Suprapubic skin (tissue), 4 donors: ENCODE measurements at places on chromosomes 2 and 18. TPM values are rescaled to one million over a fixed set of nuclear protein-coding genes. Genes with fewer than 3 reads are reported as not detected.

The GPR55 gene
- not detected for total RNA-seq

The KIF5C gene
- total RNA-seq: 1.3 TPM

The ACMSD gene
- total RNA-seq: not detected

The PRSS56 gene
- total RNA-seq: not detected

The C2orf68 gene
- 20.2 TPM for total RNA-seq

The PER2 gene
- total RNA-seq: 105 TPM

The CD8B2 gene
- 0.55 TPM for total RNA-seq

The AQP12A gene
- total RNA-seq: not detected

The MYO1B gene
- total RNA-seq: 28.8 TPM

The SERPINB12 gene
- 14.8 TPM for total RNA-seq

The RIT2 gene
- total RNA-seq: not detected

The GRP gene
- not detected for total RNA-seq

The LPIN1 gene
- 53.5 TPM for total RNA-seq

DNA sequence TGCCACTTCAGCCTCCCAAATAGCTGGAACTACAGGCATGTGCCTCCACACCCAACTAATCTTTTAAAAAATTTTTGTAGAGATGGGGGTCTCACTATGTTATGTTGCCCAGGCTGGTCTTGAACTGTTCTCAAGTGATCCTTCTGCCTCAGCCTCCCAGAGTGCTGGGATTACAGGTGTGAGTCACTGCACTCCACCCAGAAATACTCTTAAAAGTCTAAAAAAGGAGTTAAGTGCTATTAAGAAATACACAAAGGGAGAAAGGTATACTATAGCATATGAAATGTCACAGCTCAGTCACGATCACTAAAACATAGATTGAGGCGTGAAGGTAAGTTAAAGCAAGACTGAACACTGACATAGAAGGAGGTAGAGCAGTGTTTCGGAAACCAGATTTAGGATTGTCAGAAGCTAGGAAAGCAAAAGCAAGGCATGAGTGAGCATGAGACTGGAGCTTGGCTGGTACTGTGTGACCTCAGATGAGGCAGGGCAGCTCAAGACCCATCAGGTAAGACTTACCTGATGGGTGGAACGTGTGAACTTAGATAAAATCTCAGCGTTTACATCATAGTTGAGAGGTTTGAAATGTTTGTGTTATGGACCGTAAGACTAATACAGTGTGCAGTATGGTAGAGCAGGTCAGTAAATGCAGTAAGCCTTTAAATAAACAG lies 9.2 kb downstream of the CCNYL1 start:
- no peaks in the 10 kb centered on the region for H3K27me3 ChIP-seq
- H3K36me3 ChIP-seq: no peaks in the 10 kb centered on the region
- no peak overlapping the region for H3K27ac ChIP-seq
- DNase-seq: no peak
- H3K4me3 ChIP-seq: no peak overlapping the region

DNA sequence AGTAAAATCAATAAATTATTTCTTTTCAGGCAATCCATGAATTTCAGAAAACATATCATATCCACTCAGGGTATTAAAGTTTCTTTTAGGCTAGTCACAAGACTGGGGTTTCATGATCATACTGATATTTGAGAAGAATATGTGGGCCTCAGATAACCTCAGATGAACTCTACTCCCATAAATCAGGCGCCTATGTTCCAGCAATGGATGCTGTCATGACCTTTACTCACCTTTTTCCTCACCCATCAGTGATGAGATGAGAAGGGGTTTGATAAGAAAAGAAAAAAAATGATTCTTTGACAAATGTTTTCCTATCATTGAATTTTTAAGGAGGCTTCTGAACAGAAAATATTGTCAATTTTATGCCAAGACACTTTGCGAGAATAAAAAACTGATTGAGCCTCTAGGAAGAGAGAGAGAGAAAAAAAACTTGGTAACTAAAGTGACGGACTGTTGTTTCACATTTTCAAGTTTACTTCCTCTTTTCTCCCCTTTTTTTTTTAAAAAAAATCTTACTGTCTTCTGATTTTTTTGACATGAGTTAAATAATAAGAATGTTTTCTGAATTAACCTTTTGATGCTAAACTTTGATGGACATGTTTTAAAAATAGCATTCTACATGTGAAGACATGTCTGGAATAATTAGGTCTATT lies 309.1 kb upstream of the MAP2 start:
- no peak for DNase-seq
- no peak overlapping the region for H3K4me3 ChIP-seq
- H3K4me1 ChIP-seq: no peaks in the 10 kb centered on the region
- no peaks in the 10 kb centered on the region for H3K27me3 ChIP-seq
- no peaks in the 10 kb centered on the region for H3K36me3 ChIP-seq

DNA sequence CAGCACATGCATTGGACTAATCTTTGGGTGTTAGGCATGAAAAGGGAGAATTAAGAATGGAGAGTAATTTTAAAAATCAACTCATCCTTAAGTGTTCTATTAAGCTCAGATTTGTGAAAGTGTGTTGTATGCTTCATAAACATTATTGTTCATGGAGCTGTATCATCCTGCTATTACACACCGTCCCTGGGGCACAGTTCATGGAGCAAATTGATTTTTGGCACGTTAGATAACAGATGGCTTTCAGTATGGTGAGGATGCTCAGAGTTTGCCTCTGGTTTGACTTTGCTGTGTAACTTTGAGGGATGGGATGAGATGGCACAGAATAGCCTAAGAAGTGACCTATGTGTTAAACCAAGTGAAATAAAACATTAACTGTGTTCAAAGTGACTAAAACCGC lies 97.1 kb downstream of the MGAT5 start:
- no peaks in the 10 kb centered on the region for H3K4me1 ChIP-seq
- no peak overlapping the region for H3K27ac ChIP-seq
- H3K27me3 ChIP-seq: no peaks in the 10 kb centered on the region
- peaks cover 6% of the 10 kb centered on the region for H3K36me3 ChIP-seq

- DNase-seq: no peak
- H3K4me3 ChIP-seq: no peak overlapping the region
- peak overlapping the region; percentile 8 for H3K27ac ChIP-seq
Observed at GRCh38 chr2:195037045-195037444, 620.0 kb upstream of the SLC39A10 start.

GRCh38 chr2:205585449-205586383 lies 96.6 kb upstream of the NRP2 start:
- H3K36me3 ChIP-seq: no peaks in the 10 kb centered on the region
- no peaks in the 10 kb centered on the region for H3K4me1 ChIP-seq
- H3K27me3 ChIP-seq: no peaks in the 10 kb centered on the region

DNA sequence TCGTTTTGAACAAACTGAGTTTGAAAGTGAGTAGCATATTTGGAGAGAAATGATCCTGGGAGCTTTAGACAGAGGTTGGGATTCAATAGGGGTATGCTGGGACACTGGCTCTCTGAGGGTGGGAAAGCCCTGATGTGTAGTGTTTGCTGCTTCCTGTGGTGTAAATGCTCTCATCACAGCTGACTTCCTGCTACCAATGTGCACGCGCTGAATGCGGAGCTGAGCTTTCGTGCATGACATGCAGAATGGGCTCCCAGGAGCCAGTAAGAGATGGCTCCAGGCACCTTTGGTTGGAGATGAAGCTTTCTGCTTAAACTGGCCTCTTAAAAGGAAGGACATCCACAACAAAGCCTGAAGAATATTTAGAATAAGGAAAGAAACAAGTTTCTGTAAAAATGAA lies 224.1 kb upstream of the CCDC150 start:
- H3K4me3 ChIP-seq: no peak overlapping the region
- no peaks in the 10 kb centered on the region for H3K4me1 ChIP-seq
- no peaks in the 10 kb centered on the region for H3K27me3 ChIP-seq

GRCh38 chr2:232008907-232009638 lies 47.6 kb downstream of the DIS3L2 start:
- peaks cover 12% of the 10 kb centered on the region for H3K4me1 ChIP-seq
- H3K27me3 ChIP-seq: no peaks in the 10 kb centered on the region
- no peak for DNase-seq
- H3K36me3 ChIP-seq: no peaks in the 10 kb centered on the region
- H3K27ac ChIP-seq: no peak overlapping the region

- no peaks in the 10 kb centered on the region for H3K27me3 ChIP-seq
- no peak overlapping the region for H3K27ac ChIP-seq
- peaks cover 3% of the 10 kb centered on the region for H3K4me1 ChIP-seq
- no peak for DNase-seq
Observed at GRCh38 chr18:24114924-24115549, 23.8 kb upstream of the CABYR start.

DNA sequence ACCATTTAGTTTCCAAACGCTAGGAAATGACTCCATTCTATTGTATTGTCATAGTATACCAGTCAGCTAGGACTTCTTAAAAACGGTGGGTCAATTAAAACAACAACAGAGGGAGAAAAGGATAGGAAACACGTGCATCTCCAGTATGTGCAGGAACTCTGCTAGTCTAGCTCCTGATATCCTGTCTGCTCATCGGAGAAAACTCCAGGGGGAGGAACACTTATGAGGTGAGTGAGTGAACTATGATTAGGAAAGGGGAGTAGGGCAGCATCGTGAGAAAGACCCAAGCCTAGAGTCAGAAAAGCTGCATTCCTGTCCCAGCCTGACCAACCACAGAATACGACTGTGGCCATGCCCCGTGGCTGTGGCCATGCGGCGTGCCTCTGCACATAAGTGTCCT lies 34.2 kb downstream of the DTNB start:
- no peak overlapping the region for H3K4me3 ChIP-seq
- no peak overlapping the region for H3K27ac ChIP-seq
- H3K4me1 ChIP-seq: no peaks in the 10 kb centered on the region
- no peaks in the 10 kb centered on the region for H3K36me3 ChIP-seq
- DNase-seq: no peak

GRCh38 chr18:49731860-49732311 lies 81.4 kb downstream of the ACAA2 start:
- H3K27me3 ChIP-seq: peaks cover 3% of the 10 kb centered on the region
- H3K36me3 ChIP-seq: no peaks in the 10 kb centered on the region
- no peak for DNase-seq
- peaks cover 4% of the 10 kb centered on the region for H3K4me1 ChIP-seq
- H3K4me3 ChIP-seq: no peak overlapping the region

- H3K36me3 ChIP-seq: no peaks in the 10 kb centered on the region
- no peaks in the 10 kb centered on the region for H3K4me1 ChIP-seq
- no peaks in the 10 kb centered on the region for H3K27me3 ChIP-seq
- no peak overlapping the region for H3K27ac ChIP-seq
Observed at GRCh38 chr2:2050446-2050845, 280.6 kb downstream of the MYT1L start.

DNA sequence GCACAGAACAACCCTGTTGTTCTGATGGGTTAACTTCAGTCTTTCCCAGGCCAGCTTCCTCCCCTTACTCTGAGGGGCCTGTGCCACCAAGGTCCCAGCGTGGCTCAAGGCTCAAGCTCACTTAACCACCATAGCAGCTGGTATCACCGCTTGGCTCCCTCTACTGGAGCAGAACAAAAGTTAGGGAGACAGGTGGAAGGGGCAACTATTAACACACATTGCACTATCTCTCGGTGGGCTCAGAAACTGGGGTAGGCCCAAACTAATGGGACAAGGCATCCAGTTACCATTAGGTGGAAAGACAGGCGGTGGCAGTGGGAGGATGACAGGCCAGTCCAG lies 88.7 kb upstream of the ATL2 start:
- H3K4me3 ChIP-seq: no peak overlapping the region
- DNase-seq: no peak
- no peak overlapping the region for H3K27ac ChIP-seq
- no peaks in the 10 kb centered on the region for H3K36me3 ChIP-seq
- peaks cover 27% of the 10 kb centered on the region for H3K4me1 ChIP-seq

- H3K27ac ChIP-seq: no peak overlapping the region
- no peak overlapping the region for H3K4me3 ChIP-seq
- H3K4me1 ChIP-seq: no peaks in the 10 kb centered on the region
- peaks cover 27% of the 10 kb centered on the region for H3K36me3 ChIP-seq
Observed at GRCh38 chr2:223970343-223971128, 13.3 kb downstream of the MRPL44 start.

GRCh38 chr2:36074008-36074407 lies 281.6 kb upstream of the CRIM1 start:
- H3K27ac ChIP-seq: no peak overlapping the region
- no peaks in the 10 kb centered on the region for H3K36me3 ChIP-seq
- H3K4me3 ChIP-seq: no peak overlapping the region
- H3K27me3 ChIP-seq: no peaks in the 10 kb centered on the region
- no peak for DNase-seq
- no peaks in the 10 kb centered on the region for H3K4me1 ChIP-seq

DNA sequence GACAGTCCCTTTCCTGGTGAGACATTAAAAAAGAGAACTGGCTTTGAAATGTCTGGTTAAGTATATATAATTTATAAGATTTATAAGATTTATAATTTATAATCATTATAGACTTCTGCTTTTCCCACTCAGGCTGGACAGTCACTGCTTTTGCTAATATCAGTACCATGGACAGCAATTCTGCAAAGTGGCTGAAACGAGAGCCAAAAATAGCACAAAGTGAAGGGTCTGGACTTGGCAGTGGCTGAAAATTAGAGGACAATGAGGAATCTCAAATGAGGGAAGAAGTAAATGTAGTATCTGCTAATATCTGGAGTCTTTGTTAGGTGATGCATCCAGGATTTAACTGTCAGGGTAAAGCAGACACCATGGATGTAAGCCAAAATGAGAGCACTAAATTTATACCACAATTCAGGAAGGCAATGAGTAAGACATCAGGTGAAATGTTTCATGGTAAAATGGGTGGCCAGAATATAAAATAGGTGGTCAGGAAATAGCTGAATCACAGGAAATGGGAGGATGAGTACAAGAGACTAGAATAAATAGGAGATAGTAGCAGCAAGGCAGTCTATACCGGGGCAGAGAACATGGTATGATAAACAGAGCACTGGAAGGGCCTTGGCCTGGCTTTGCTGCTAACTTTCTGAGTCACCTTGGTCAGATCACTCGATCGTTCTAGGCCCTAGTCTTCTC lies 39.6 kb upstream of the BOD1L2 start:
- no peaks in the 10 kb centered on the region for H3K36me3 ChIP-seq
- H3K4me1 ChIP-seq: no peaks in the 10 kb centered on the region
- no peak overlapping the region for H3K4me3 ChIP-seq

- peak; percentile 45 for DNase-seq
- H3K4me3 ChIP-seq: no peak overlapping the region
- no peak overlapping the region for H3K27ac ChIP-seq
- peaks cover 3% of the 10 kb centered on the region for H3K27me3 ChIP-seq
- H3K4me1 ChIP-seq: peaks cover 14% of the 10 kb centered on the region
Observed at GRCh38 chr2:127110985-127111384, 4.0 kb upstream of the BIN1 start.

DNA sequence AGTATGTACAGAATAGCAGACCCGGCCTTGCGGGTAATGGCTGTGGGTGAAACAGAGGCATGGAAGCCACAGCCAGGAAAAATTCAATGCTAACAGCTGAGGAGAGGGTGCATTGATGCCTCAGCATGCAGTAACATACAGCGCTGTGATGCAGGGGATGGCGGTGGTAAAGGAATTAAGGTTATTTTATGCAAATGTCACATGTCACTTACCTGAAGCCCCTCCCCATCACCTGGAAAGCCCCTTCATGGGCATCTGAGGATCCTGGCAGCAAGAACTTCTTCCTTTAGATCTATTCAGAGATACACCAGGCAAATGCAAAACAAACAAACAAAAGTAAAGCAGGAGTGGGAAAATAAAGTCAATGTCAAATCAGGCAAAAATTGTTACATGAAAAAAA lies 1.7 kb upstream of the SP110 start:
- peaks cover 32% of the 10 kb centered on the region for H3K4me1 ChIP-seq
- no peak overlapping the region for H3K27ac ChIP-seq
- H3K27me3 ChIP-seq: no peaks in the 10 kb centered on the region
- H3K4me3 ChIP-seq: no peak overlapping the region
